Stimulated activated CD8-positive, alpha-beta memory T cell treated with anti-CD3 and anti-CD28 coated beads, Interleukin-12 subunit alpha, Interleukin-12 subunit beta, amount 100 ng/mL, for 1 hour (primary cell): ENCODE measurements at places on chromosomes 2 and 18.

GRCh38 chr2:226352941-226353560 is 446.6 kb downstream of the IRS1 start:
- DNase-seq = no peak

- DNase-seq = no peak
These were observed 13.6 kb downstream of the DCAF17 start for GRCh38 chr2:171447675-171448074.

- no peak for DNase-seq
These were observed 807.4 kb upstream of the POU3F3 start for GRCh38 chr2:104046466-104046865.

DNA sequence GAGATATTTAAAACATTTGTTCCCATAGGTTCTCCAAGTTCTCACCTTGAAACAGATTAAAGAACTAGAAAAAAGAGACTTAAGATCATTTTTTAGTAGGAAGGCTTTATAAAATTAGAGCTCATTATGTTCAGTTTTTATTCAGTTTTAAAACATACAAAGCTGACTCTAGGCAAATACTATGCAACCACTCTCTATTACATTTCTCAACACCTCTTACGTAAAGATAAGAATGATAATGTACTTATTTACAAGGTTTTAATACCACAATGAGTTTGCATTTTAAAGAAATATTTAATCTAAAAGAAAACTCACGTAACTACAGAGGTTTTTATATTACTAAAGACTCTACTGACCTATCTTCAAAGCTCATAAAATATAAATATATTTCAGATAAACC is 68.8 kb downstream of the TMEM131 start:
- no peak for DNase-seq

GRCh38 chr18:47821314-47821713 is 109.1 kb downstream of the SMAD2 start:
- no peak for DNase-seq

GRCh38 chr18:73690222-73690621 is 457.4 kb downstream of the FBXO15 start:
- no peak for DNase-seq

DNA sequence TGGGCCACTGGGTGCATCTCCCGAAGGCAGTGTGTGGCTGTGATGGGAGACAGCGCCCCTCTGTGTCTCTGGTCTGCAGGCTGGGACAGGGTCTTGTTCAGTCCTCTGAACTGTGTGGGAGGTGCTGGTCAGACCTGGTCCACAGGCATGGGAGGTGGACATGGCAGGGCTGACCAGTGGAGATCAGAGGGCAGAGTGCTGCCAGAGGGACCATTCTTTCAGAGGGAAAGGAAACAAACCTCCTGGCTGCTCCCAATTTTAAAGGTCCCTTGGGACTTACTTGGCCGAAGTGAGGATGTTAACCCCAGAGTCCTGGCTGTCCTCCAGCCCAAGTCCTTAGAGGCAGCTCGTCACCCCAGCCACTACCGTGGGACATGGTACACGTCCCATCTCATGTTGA is 4.0 kb downstream of the CAPN13 start:
- no peak for DNase-seq

DNA sequence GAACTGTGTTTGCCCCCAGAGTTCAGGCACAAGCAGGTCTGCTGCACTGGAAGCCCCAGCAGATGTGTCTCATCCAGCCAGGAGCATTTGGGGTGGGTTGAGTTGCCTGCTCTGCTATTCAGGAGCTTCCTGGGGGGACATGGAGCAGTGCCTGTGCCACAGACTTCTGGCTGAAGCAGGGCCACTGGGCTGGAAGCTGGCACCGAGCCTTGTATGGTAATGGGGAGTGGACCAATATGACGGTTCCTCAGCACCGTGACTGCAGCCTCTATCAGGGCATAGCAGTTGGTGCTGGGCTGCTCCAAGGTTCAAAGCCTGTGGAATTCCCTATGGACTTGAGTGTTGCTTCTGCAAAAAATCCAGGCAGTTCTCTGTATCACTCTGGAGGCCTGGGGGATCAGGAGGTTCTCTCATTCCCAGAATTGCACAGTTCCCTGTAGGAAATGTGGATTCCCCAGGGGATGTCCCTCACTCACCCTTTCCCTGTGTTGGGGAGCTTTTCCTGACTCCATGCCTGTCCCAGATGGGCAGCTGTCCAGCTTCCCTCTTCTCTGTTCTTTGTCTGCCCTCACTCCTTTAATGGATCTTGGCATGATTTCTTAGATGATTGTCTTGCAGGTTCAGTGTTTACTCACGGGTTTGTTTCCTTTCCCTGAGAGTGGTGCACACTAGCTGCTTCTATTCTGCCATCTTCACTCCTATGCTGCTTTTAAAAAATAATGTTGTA is 37.2 kb upstream of the THSD7B start:
- no peak for DNase-seq

GRCh38 chr18:62610351-62610700 is 87.5 kb downstream of the ZCCHC2 start:
- DNase-seq = no peak

GRCh38 chr2:85579266-85579935 is 2.0 kb downstream of the VAMP8 start:
- no peak for DNase-seq

DNA sequence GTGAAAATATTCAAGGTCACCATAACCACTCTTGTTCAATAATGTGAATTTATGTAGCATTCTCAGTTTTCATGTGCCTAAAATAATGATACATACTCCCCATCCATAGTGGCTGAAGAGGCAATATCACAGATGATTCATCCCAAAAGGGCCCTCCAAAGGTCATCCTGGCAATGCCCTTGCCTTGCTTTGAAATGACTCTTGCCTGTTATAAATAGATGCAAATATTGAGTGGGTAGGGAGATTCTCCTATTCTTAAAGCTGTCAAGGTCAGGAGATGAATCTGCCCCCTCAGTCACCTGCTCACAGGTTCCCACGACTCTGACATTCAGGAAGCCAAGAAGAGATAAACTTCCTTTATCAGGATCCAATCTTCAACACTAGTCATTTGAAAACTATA is 490.5 kb downstream of the TNS1 start:
- no peak for DNase-seq

- DNase-seq = no peak
These were observed 271.7 kb downstream of the TWIST2 start for GRCh38 chr2:239119346-239120126.

DNA sequence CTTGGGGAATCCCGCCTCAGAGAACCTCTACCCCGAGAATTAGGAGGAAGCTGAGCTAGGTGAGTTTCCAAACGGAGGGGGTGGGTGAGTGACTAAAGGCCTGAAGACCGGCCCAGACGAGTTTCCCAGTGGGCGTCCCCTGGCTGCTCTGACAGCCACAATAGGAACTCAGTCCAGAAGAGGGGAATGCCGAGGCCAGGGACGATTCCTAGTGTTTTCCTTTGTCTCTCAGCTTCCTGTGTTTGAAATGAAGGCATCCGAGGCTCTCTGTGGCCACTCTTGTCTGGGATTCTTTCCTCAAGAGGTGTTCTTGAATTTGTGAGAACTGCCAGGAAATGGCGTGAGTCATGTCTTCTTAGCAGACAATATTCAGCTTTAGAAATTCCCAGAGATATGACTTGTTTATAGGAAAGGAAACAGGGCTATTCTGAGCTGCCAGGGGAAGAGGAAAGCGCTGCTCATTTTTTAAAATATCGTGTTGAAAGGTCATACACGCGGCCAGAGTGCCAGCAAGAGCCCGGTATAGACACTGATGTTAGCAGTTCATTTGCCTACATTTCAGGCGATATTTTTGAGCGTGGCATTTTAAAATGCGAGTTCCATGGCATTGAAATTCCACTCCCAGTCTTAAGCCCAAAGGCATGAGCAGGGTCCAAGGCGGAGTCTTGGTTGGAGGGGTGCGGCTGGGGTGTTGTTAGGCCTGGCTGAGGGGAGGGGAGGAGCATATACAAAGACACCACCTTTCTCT is 169.1 kb upstream of the KLF7 start:
- no peak for DNase-seq

GRCh38 chr2:42045848-42046748 is 1.7 kb upstream of the PKDCC start:
- DNase-seq = no peak

- no peak for DNase-seq
These were observed 238.5 kb downstream of the MTX2 start for GRCh38 chr2:176507786-176508185.

DNA sequence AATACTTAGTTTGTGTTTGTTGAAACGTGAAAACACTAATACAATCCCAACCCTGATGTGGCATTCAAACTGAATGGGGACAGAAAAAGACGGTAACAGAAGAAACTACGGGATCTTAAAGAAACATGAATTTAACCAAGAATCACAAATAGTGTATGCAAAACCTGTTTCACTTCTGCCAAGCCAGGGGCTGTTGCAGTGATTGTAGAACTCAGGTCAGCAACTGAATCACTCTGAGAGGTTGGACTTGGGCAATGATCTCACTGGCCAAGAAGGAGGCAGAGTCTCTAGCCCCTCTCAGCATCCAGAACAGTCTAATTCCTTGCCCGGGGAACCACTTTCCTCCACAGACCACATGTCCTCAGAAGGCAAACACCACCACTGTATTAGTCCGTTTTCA is 54.9 kb upstream of the CRIM1 start:
- no peak for DNase-seq

DNA sequence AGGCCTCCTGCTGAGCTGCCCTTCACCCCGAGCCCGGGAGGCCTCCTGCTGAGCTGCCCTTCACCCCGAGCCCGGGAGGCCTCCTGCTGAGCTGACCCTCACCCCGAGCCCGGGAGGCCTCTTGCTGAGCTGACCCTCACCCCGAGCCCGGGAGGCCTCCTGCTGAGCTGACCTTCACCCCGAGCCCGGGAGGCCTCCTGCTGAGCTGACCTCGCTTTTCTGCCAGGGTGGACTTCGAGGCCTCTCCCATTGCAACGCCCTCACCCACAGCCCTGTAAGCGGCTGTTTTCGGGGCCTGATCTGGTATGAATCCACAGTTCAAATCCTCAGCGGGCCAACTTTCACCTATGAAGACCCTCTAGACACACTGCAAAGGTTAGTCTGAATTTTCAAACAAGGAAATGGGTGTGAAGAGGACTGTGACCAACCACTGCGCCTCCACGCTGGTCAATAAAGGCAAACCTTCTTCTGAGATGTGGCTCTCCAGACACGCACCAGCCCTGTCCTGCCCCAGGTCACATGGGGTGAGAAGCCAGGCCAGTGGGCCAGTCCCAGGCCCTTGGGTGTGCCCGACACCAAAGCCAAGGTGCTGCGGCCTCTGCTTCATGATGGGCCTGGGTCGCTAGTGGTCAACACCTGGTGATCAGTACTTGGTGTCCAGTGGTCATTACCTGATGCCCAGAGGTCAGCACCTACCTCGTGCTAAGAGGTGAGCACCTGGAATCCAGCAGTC is 225.1 kb upstream of the SALL3 start:
- DNase-seq = no peak

DNA sequence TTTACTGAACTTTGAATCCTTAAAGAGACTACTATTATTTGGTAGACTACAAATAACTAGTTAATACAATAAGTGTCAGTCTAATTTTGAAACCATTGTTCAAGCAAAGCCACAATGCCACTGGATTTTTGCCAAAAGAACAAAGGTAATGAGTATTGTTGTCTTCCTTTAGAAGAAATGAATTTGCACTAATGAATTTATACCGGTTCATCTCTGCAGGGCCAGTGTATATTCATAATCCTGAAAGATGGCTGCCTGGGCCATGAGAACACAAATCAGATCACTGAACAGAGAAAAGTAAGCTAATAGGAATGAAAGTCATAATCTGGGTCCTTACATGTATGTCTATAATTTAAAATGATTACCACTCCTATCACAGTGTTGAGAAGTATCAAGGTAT is 31.2 kb downstream of the GCFC2 start:
- no peak for DNase-seq

- DNase-seq = no peak
These were observed 344.8 kb upstream of the HS6ST1 start for GRCh38 chr2:128663371-128664050.
